ENCODE measurements at places on chromosomes 12 and 14. TPM values are rescaled to one million over a fixed set of nuclear protein-coding genes. Genes with fewer than 3 reads are reported as not detected.

Gene TSPAN11
- 2.6 TPM for polyA plus RNA-seq

Gene DNAJC22
- 0.24 TPM for polyA plus RNA-seq

Gene EPS8
- 33.4 TPM for polyA plus RNA-seq

Gene GUCY2C
- not detected for polyA plus RNA-seq

Gene LHX5
- not detected for polyA plus RNA-seq

Gene KRT74
- not detected for polyA plus RNA-seq

Gene GNG2
- polyA plus RNA-seq: 22.1 TPM

Gene FAM90A1
- 0.24 TPM for polyA plus RNA-seq

Gene EEF1AKMT3
- polyA plus RNA-seq: 3.6 TPM

Gene FOXG1
- not detected for polyA plus RNA-seq

Gene RNFT2
- polyA plus RNA-seq: 0.37 TPM

Gene KLRB1
- 2.7 TPM for polyA plus RNA-seq

Gene LRRC9
- not detected for polyA plus RNA-seq

Gene NGB
- polyA plus RNA-seq: not detected

Gene NOVA1
- 1.0 TPM for polyA plus RNA-seq

Gene CMA1
- not detected for polyA plus RNA-seq

Gene CMTM5
- 3.3 TPM for polyA plus RNA-seq

Gene AQP6
- 0.03 TPM for polyA plus RNA-seq

Gene TOMM20L
- polyA plus RNA-seq: not detected

Gene PROX2
- not detected for polyA plus RNA-seq

Gene FGF23
- polyA plus RNA-seq: 0.01 TPM

Gene COQ5
- polyA plus RNA-seq: 23.7 TPM
